ENCODE measurements at places on chromosomes 5 and 9.

- peak; percentile 39 for DNase-seq
Measured at GRCh38 chr5:123518111-123518510, 6.1 kb downstream of the CSNK1G3 start.

DNA sequence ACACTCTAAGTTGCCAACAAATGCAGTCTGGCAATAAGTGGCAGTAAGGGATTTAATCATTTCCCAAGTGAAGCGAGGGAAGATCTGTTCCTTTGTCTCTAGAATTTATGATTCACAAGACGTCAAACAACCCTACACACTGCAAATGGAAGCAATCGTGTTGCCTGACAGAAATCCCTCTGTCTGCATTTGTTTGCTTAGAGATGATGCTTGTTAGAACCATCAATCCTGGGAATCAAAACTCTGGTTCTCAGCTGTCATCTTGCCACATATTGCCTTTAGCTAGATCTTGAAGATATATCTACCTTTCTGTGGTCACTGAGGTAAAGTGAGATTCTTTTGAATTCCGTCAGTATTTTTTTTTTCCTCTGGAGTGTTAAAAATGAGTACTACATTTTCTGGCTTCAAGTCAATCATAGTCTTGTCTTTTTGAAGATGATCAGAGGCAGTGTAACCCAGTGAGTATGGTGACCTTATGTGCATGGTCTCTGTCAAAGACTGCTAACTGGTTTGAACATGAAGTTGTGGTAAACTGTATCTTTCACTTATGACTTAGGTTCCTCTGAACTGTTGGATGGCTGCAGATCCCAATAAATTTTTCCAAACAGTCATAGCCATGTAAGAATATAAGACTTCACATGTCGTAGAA, 106.4 kb upstream of the STARD4 start:
- DNase-seq = no peak

DNA sequence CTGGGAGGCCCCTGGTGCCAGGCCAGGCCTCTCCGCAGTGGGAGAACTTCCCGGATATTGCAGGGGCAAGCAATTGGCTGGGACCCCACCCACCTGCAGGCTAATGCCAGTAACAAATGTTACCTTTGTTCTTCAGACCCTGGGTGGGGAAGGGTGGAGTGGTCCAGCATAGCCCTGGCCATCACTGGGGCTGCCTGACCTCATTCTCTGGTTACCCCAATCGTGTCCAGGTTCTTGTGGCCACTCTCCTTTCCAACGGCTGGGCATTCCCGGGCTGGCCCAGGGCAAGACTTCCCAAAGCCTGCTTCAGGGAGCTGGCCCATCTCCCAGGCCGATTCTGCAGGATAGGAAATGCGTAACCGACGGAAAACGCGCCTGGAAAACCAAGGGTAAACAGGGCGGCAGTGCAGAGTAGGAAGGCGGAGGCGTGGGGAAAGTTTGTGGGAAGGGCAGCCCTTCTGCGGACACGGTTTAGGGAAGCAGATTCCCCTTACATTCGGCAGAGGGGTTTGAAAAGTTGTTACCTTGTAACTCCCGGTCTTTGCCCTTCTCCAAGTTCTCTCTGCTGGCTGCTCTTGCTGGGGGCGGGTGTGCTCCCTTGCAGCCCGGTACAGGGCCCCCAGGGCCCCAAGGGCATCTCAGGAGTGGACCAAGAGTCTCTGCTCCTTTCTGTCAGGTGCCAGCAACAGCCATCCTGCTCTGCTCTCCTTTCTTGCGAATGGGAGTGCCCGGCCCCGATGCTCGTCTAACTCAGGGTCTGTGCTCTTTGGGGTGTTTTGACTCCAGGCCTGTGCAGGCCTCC, 3.5 kb downstream of the NRARP start:
- no peak for DNase-seq

GRCh38 chr9:21037278-21037677, 5.8 kb upstream of the HACD4 start:
- DNase-seq = no peak

DNA sequence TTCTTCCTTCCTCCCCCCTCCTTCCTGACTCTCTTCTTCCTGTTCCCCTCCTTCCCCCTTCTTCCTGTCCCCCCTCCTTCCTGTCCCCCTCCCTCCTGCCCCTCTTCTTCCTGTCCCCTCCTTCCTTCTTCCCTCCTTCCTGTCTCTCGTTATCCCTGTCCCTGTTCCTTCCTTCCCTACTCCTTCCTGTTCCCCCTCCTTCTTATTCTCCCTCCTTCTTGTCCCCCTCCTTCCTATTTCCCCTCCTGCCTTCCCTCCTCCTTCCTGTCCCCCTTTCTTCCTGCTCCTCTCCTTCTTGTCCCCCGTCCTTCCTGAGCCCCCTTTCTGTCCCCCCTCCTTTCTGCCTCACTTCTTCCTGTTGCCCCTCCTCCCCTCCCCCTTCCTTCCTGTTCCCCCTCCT, 70.6 kb downstream of the COL5A1 start:
- DNase-seq = no peak

- DNase-seq = no peak
Measured at GRCh38 chr9:75438716-75439115, 350.4 kb downstream of the OSTF1 start.

DNA sequence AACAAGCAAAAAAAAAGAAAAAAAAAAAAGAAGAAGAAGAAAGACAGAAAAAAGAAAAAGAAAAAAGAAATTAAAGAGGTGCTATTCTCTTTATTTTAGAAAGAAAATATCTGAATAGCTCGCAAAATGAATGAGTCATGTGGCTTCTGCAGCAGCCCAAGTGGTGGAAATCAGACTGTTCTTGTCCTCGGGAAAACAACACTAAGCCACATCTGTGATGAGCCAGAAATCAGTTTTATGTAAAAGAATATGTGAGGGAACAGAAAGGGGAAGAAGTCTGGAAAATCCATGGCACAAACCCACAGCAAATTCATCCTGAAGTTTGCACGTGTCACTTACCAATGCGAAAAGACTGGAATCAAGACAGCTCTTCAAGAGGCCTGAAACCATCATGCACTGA, 118.7 kb upstream of the GAS1 start:
- no peak for DNase-seq

DNA sequence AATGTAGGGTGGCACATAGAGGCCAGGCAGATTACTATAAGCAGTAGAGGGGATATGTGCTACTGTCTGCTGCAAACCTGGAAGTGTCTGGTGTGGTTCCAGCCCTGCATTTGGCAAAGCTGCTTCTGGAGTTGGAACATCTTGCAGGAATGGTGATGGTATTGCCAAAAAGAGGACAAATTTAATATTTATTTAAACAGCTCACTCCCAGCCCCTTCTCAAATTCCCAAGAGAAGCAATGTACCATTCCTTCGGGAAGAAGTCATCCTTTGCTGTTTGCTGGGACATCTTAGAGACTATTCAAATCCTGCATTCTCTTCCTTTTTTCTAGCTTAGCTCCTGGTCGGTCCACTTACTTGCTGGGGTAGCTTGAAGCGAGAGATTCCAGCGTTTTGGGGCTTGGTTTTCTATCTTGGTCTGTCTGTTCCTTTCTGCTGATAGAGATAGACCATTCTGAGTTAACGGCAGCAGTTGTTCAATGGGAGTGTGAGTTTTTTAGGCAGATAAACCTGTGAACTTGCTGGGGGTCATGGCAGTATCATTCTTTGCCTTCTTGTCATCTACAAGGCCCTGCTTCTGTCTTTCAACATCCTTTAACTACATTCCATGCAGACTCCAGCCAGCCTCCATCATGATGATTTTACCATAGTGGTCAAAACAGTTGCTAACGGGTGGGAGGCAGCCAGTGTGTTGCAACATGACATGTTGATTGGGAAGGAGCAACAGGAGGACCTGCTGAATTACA, 69.9 kb downstream of the RCL1 start:
- no peak for DNase-seq
